Upper lobe of left lung (tissue), 6 donors: ENCODE measurements at places on chromosomes 3 and 15. TPM values are rescaled to one million over a fixed set of nuclear protein-coding genes. Genes with fewer than 3 reads are reported as not detected.

The PLA2G4D gene
- not detected for total RNA-seq

DNA sequence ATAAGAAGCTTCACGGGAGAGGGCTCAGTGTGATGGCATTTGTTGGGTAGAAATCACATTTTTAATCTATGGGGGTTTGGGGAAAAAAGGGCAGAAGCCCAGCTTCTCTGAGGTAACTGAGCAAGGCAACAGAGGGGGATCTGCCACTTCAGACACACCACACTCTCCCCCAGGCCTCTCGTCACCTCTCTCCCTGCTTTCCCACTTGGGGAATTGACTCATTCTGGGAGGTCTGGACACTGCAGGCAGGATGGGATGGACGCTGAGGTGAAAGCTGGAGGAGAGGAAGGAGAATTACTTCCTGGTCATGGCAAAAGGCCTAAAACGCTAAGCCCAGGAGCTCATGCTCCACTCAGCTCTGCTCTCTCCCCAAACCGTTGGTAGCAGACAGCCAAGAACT, 33.2 kb downstream of the MYO5C start:
- H3K4me1 ChIP-seq, result peaks cover 16% of the 10 kb centered on the region
- no peak overlapping the region for H3K4me3 ChIP-seq
- no peaks in the 10 kb centered on the region for H3K27me3 ChIP-seq
- DNase-seq, result no peak
- no peaks in the 10 kb centered on the region for H3K36me3 ChIP-seq
- H3K27ac ChIP-seq, result peak overlapping the region; percentile 59

The KNL1 gene
- 2.4 TPM for total RNA-seq

The ALDH1A3 gene
- total RNA-seq, result 41.5 TPM

DNA sequence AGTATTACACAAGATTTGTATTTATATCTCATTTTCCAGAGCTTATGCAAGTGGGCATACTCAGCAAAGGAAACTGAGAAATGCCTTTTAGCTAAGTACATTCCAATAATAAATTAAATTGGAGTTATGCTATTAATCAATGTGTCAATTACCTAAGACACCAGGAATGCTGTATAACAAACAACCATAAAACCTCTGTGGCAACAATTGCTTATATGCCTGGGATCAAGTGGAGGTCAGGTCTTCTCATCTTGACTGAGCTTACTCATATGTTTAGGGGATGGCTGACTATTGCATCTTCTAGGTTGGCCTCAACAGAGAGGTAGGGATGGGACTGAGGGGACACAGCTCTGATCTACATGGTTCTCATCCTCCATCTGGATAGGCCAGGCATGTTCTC, 30.7 kb downstream of the CD200R1L start:
- H3K4me1 ChIP-seq, result peaks cover 3% of the 10 kb centered on the region
- no peaks in the 10 kb centered on the region for H3K27me3 ChIP-seq
- no peak overlapping the region for H3K4me3 ChIP-seq

DNA sequence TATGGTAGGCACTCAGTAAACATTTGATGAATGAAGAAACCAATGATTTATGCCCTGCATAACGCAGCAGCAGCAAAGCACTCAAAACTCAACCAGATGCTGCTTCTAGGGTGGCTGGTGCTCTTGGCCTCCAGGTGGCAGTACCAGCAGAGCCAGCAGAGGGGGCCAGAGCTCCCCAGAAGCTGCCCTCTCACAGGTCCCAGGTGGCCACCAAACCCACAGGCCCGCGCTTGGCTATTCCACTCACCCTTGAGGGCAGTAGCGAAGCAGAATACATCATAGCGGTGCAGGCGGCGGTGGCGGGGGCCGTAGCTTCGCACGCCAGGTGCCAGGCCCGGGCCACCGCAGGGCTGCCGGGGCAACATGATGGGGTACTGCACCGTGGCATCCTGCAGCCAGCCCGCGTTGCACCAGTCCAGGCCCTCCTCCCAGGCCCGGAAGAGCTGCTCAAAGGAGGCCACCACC, 16.6 kb downstream of the HAPLN3 start:
- peak; percentile 80 for DNase-seq
- H3K4me1 ChIP-seq, result no peaks in the 10 kb centered on the region
- no peak overlapping the region for H3K27ac ChIP-seq
- no peak overlapping the region for H3K4me3 ChIP-seq

DNA sequence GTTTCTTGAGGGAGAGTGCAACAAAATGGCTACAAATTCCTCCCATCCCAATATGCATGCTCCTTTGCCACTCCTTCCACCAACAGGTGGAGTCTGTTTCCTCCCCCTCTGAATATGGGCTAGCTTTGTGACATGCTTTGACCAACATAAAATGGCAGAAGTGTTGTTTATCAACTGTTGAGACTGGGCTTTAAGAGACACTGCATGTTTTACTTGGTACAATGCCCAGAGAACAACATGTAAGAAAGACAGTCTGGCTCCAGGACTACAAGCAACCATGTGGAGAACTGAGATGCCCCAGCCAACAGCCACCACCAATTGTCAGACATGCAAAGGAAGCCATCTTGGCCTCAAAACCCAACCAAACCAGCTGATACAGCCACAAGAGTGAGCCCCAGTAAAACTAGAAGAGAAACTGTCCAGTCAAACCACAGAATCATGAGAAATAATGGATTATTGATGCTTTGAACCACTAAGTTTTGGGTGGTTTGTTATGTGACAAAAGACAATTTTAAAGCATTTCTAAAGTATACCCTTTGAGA, 40.5 kb downstream of the NUDT16 start:
- H3K36me3 ChIP-seq, result no peaks in the 10 kb centered on the region
- H3K27ac ChIP-seq, result no peak overlapping the region
- DNase-seq, result no peak
- no peaks in the 10 kb centered on the region for H3K27me3 ChIP-seq

DNA sequence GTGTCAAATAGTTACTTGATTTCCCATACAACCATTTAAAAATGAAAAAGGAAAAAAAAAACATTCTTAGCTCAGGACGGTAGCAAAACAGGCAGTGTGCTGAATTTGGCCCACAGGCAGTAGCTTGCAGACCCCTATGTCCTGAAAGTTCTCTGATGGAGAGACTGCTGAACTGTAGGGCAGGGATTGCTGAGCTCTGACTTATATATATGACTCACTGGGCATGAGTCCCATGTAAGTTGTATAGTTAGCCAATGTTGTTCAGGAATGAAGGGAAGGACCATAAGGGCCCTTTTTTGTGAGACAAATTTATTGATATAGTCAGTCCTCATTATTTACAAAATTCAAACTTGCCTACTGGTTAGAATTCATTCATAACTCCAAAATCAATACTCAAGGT, 36.9 kb upstream of the FRMD4B start:
- H3K36me3 ChIP-seq, result no peaks in the 10 kb centered on the region
- DNase-seq, result no peak
- H3K27ac ChIP-seq, result no peak overlapping the region
- peaks cover 10% of the 10 kb centered on the region for H3K4me1 ChIP-seq
